ENCODE measurements at places on chromosomes 2 and 18.

GRCh38 chr2:1581965-1582625, 162.2 kb downstream of the PXDN start:
- no peaks in the 10 kb centered on the region for H3K4me1 ChIP-seq
- no peak for DNase-seq
- no peak overlapping the region for H3K27ac ChIP-seq
- no peak overlapping the region for H3K4me3 ChIP-seq

DNA sequence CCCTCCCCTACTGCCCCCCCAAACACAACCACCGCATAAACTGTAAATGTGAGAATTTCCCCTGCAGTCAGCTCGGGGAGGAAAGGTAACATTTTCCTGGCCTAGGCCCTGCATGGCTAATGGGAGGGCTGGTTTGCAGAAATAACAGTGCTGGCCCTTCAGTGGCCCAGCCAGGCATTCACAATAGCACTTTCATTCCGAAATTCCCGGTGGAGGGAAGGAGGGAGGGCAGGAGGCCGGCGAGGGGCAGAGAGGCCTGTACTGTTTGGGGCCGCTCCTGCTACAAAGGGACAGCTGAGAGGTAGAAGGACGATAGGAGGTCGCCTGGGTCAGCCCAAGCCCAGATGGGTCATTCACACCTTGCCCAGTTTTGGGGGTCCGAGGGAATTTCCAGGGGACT, 11.3 kb downstream of the CYP26B1 start:
- no peaks in the 10 kb centered on the region for H3K27me3 ChIP-seq
- H3K4me3 ChIP-seq, result no peak overlapping the region
- no peak for DNase-seq
- H3K36me3 ChIP-seq, result no peaks in the 10 kb centered on the region
- H3K27ac ChIP-seq, result no peak overlapping the region
- peaks cover 56% of the 10 kb centered on the region for H3K4me1 ChIP-seq

- no peaks in the 10 kb centered on the region for H3K36me3 ChIP-seq
- H3K4me1 ChIP-seq, result no peaks in the 10 kb centered on the region
- no peak overlapping the region for H3K27ac ChIP-seq
- no peak overlapping the region for H3K4me3 ChIP-seq
- DNase-seq, result no peak
Measured at GRCh38 chr2:70344195-70344594, 42.3 kb upstream of the FAM136A start.

GRCh38 chr2:179181002-179181401, 83.6 kb downstream of the SESTD1 start:
- no peak overlapping the region for H3K27ac ChIP-seq
- DNase-seq, result no peak
- no peaks in the 10 kb centered on the region for H3K27me3 ChIP-seq
- no peak overlapping the region for H3K4me3 ChIP-seq
- no peaks in the 10 kb centered on the region for H3K36me3 ChIP-seq

- no peak for DNase-seq
- H3K4me1 ChIP-seq, result no peaks in the 10 kb centered on the region
- H3K4me3 ChIP-seq, result no peak overlapping the region
- H3K36me3 ChIP-seq, result no peaks in the 10 kb centered on the region
- no peak overlapping the region for H3K27ac ChIP-seq
- no peaks in the 10 kb centered on the region for H3K27me3 ChIP-seq
Measured at GRCh38 chr18:34380326-34380725, 155.6 kb upstream of the NOL4 start.

- H3K36me3 ChIP-seq, result no peaks in the 10 kb centered on the region
- no peaks in the 10 kb centered on the region for H3K27me3 ChIP-seq
- no peak overlapping the region for H3K4me3 ChIP-seq
- DNase-seq, result no peak
Measured at GRCh38 chr2:17257189-17257909, 260.9 kb downstream of the RAD51AP2 start.

- no peak for DNase-seq
- no peaks in the 10 kb centered on the region for H3K36me3 ChIP-seq
- peak overlapping the region; percentile 56 for H3K4me3 ChIP-seq
- peaks cover 11% of the 10 kb centered on the region for H3K4me1 ChIP-seq
Measured at GRCh38 chr2:98821629-98822135, 90.8 kb upstream of the MGAT4A start.

DNA sequence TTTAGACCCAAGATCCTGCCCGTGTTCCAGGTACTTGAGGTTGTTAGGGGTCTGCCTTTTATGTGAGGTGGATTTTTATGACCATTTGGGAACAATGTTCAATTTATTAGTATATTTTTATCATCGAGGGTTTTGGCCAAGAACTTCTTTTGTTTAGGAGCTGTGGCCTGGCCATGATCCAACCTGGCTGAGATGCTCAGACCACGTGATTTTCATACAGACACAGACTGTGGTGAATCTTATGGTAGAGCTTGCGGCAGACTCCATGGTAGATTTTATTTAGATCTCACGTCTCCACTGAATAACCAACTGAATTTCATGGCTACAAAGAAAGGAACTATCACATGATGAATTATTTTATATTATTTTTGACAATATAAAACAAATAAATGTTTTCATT, 405.5 kb upstream of the VWC2L start:
- no peak overlapping the region for H3K27ac ChIP-seq
- H3K4me1 ChIP-seq, result no peaks in the 10 kb centered on the region
- no peaks in the 10 kb centered on the region for H3K27me3 ChIP-seq
- DNase-seq, result no peak

- H3K4me1 ChIP-seq, result no peaks in the 10 kb centered on the region
- H3K27ac ChIP-seq, result no peak overlapping the region
- no peak overlapping the region for H3K4me3 ChIP-seq
Measured at GRCh38 chr18:10202845-10203321, 251.6 kb upstream of the APCDD1 start.

Measured in testis (tissue), 5 donors.